ENCODE measurements at places on chromosomes 11 and 22.

DNA sequence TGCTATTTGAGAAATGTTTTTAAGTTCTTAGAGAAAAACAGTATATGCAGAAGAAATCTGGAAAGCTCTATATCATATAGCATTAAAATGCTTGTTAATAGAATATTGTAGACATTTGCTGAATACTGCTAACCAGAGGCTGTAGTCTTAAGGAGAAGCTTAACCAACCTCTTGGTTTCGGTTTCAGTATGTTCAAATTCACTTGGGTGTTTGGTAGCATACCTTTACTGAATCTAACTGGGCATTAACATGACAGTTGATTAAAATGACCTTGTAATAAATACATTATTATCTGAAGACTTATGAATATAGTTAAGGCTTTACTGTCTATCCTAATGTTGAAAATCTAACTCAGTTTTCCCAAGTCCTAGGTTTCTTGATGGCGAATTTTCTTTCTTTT is 5.4 kb downstream of the PCF11 start:
- DNase-seq, result peak; percentile 44

GRCh38 chr11:133840479-133840941 is 4.8 kb downstream of the SPATA19 start:
- DNase-seq, result no peak

DNA sequence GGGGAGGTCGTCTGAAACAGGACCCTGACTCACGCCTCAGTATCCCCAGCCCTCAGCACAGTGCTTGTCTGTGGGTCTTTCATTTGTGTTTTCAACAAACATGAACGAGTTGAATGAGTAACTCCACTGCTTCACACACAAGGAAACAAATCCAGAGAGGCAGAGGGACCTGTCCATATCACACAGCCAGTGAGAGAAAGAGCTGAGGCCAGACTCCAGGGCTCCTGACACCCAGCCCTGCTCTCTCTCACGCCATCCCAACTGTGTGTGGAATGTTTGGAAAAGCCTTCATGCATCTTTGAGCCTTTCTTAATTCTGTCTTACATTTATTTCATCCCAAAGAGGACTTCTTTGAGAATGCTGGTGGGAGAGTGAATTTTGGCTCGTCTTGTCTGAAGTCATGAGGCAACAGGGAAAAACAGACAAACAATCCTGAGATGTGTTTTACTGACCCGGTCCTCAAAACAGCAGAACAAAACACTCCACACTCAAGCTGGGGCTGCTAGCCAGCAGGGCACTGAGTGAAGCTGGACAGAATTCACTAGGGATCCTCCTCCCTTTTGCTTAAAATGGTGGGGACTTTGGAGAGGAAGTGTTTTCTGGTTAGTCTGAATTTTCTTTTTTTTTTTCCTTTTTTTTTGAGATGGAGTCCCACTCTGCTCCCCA is 19.7 kb upstream of the ALG8 start:
- no peak for DNase-seq

- DNase-seq, result no peak
These were observed 32.8 kb downstream of the KCNE3 start for GRCh38 chr11:74434528-74434927.

- no peak for DNase-seq
These were observed 214.1 kb downstream of the FAM76B start for GRCh38 chr11:95575517-95575916.

- peak; percentile 18 for DNase-seq
These were observed 167.0 kb upstream of the B3GAT1 start for GRCh38 chr11:134578807-134579723.

DNA sequence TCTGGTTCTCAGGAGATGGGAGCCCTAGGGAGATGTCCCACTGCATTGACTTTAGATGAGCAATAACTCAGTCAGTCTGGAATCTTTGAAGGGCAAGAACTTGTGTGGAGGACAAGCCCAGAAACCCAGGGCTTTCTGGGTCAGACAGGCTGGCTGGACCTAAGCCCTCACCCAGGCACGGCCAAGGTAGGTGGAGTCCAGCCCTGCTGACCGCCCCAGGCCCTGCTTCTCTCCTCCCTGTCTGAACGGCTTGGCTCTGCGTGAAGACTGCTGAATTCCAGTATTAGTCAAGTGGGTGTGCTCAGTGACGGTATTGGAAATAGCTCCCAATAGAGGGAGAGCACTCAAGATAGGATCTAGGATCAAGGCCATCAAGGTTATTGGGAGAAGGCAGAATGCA is 6.1 kb downstream of the CXCR5 start:
- DNase-seq, result no peak

GRCh38 chr11:35404388-35404775 is 15.0 kb downstream of the SLC1A2 start:
- peak; percentile 15 for DNase-seq

DNA sequence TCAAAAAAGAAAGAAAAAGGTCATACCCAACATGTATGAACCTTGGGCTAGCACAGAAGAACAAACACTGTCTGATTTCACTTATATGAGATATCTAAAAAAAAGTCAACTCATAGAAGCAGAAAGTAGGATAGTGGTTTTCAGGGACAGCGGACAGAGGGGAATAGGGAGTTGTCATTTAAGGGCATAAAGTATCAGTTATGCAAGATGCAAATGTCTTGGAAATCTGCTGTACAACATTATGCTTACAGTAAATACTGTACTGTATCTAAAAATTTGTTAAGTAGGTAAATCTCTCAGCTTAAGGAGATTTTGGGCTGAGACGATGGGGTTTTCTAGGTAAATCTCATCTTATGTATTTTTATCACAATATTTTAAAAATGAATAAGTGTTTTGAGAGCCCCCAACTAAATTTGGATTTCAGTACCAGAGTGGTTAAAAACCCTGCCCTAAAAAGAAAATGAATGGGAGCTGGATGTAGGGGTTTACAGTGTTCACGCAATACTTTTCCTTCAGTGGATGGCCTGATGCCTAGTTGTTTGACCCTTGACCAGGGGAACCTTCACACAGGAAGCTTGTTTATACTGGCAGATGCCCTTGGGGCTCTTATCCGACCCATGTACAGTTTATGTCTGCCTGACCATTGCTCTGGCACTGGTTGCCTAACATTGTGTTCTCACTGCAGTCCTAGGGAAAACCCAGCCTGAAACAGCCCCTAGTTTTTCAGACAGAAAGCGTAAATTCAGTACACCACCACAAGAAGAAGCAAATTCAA is 34.8 kb downstream of the SLC22A9 start:
- no peak for DNase-seq

GRCh38 chr11:121367001-121367843 is 74.7 kb downstream of the SC5D start:
- DNase-seq, result peak; percentile 34

GRCh38 chr22:35150183-35151107 is 84.5 kb downstream of the ISX start:
- DNase-seq, result peak; percentile 72

DNA sequence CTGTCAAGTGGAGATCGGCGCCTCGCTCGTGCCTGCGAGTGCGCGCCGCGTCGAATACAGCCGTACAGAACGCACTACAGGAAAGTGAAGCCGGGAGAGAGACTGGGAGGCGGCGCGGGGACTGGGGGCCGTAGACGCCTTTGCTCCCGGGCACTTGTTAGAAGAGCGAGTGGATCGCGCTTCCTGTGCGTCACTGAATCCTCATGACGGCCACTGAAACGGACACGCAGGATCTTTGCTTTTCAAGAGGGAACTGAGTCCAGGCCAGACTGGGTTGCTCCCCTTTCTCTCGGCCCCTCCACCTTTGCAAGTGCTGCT is 314 bp downstream of the RIC8A start:
- peak; percentile 64 for DNase-seq

- DNase-seq, result peak; percentile 40
These were observed 12.8 kb downstream of the AQP11 start for GRCh38 chr11:77602381-77603088.

DNA sequence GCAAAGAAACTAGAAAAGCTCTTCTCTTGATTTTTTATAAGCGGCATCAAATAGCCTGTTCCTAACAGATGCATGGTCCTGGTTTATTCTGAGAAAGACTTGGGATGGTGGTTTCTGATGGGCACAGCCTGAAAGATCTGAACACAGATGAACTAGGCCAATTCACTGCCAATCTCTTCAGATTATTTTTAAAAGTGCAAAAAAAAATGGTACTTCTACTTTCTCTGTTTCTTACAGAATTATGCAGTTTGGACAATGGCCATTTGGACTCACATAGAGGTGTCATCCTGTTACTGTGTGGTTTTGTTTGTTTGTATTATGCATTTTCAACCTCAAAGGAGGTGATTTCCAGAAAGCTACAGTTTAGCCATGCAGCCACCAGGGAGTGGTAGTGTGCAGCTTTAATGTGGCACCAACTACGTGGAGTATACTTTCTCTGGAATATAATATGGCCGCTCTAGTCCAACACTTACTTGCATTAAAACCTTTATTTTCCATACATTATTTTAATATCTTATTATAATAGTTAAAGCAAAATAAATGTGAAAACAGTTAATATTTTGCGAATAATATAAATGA is 469.8 kb upstream of the KIRREL3 start:
- DNase-seq, result peak; percentile 58

- no peak for DNase-seq
These were observed 10.5 kb upstream of the MYEOV start for GRCh38 chr11:69283446-69283845.

DNA sequence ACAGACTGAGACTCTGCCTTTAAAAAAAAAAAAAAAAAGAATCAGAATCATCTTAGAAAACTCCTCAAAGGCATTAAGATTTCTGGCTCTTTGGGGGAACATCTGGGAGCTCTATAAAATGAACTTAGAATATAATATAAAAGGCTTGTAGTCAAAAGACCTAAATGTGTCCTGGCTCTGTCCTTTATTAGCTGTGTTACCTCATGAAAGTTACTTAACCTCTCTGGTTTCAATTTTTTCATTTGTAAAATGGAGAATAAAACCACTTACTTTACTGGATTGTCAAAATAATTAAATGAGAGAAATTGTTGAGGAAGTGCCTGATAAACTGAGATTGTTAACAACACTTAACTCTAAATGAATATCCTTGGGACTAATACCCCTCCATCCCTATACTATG is 81.8 kb downstream of the FAM168A start:
- DNase-seq, result no peak

- DNase-seq, result no peak
These were observed 36.3 kb upstream of the SORL1 start for GRCh38 chr11:121415856-121416255.

DNA sequence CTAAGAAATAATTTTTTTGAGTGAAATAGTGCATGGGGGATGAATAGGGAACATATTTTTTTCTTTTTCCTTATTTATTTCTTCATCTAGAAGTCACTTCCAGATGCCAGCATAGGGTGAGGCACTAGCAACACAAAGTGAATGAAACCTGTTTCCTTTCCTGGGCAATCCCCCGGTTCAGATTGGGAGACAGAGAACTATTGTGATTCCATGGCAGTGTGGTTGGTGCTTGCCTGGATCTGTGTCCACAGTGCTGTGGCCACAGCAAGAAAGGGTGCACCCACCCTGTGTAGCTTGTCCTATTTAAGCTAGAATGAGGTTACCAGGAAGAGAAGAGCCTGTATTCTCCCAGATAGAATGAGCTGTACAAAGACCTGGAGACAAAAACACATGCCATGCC is 57.6 kb downstream of the SLC5A1 start:
- DNase-seq, result no peak
